ENCODE measurements at places on chromosomes 2 and 18.

- no peak for DNase-seq
Measured at GRCh38 chr2:69589973-69590652, 53.4 kb downstream of the AAK1 start.

DNA sequence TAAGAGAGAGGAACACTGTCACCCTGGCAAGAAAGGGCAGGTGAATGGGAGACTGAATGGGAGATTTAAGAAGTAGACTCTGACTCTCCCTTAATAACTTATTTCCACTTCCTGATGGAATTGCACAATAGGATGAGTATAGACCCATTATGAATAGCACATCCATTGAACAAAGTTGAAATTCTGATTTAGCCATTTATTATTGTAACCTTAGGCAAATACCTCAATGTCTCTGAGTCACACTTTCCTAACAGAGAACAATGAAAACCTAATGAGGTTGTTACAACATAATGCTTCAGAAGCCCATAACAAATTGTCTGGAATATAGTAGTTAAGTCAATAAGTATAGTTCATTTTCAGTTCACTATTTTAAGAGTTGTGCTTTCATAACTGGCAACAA is 78.9 kb downstream of the NRXN1 start:
- no peak for DNase-seq

- no peak for DNase-seq
Measured at GRCh38 chr2:189144700-189145211, 34.8 kb downstream of the COL5A2 start.

- peak; percentile 35 for DNase-seq
Measured at GRCh38 chr2:55223958-55224760, 7.9 kb downstream of the CLHC1 start.

DNA sequence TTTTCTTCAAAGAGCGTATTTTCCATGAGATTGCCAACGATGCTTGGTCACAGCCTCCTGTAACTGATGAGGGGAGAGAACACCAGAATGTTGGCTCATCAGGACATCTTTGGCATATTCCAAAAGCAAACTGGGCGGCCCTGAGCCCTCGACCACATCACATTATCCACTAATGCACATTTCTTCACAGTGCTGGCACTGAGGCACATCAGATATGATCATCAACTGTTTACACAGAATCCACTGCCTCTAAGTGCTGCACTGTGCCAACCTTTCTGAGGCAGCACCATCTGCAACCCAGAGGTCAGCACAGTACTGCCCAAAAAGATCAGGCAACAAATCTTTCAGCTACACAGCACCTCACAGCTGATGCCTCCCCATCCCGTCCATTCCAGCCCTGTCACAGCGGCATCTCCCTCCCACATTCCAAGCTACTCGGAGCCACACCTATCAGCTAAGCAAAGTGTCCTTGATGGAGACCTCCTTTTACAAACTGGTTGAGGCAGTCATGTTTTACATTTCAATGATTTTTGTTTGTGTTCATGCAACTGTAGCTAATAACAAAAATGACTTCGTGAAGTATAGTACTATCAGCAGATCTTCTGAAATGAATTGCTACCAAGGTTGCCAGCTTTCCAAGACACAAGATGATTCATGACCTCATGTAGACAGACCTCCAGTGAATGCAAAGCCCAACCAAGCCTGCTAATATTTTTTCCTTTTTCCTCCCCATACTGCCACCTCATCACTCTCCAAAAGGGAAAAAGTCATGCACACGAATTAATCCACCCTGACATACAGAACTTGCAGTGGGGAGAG is 32.3 kb downstream of the MYO5B start:
- DNase-seq: peak; percentile 21

DNA sequence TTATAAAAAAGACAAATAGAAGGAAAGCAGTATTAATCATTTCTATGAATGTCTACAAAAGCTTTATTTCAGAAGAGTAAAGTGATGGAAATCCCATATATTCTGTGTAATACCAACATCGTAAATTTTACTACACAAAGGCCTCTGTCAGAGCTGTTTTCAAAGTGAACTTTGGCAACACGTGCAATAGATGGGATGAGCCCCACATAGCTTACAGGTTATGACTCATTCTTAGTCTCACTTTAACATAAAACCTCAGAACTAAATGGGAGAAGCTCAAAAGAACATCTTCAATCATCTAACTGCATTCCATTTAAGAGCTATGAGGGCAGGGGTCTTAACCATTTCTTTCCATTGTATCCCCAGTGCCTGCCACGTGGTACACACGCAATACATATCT is 11.5 kb downstream of the VPS4B start:
- no peak for DNase-seq

- peak; percentile 65 for DNase-seq
Measured at GRCh38 chr2:161420406-161421074, 4.4 kb downstream of the TBR1 start.

- DNase-seq: no peak
Measured at GRCh38 chr2:3222636-3223035, 155.0 kb downstream of the EIPR1 start.

DNA sequence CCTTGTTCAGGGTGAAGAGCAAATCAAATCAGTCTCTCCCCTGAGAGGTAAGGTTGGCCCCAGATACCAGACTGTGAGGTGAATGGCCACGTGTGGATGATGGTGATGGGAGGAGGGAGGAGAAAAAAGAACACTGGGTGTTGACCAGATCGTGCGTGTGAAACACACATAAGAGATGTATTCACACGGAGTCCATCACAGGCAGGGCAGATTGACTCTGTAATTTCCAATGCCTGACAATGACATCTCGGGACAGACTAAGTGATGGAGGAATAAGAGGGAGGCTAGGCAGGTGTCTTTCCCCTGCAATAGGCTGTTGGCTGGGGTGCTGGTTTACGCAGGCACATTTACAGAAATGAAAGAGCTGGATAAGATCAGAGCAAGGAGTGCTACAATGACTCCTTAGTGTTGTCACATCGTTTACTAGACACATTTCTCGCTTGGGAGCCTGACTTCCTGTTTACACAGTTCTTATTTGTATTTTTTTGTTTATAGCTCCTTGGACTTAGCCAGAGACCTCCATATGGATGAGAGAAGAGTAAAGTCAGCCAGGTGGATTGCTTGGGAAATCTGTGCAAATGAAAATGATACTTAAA is 43.1 kb downstream of the CPO start:
- DNase-seq: no peak

GRCh38 chr18:6561420-6561861 is 146.7 kb upstream of the L3MBTL4 start:
- DNase-seq: peak; percentile 73

- DNase-seq: peak; percentile 25
Measured at GRCh38 chr2:215401896-215402379, 33.9 kb downstream of the FN1 start.

DNA sequence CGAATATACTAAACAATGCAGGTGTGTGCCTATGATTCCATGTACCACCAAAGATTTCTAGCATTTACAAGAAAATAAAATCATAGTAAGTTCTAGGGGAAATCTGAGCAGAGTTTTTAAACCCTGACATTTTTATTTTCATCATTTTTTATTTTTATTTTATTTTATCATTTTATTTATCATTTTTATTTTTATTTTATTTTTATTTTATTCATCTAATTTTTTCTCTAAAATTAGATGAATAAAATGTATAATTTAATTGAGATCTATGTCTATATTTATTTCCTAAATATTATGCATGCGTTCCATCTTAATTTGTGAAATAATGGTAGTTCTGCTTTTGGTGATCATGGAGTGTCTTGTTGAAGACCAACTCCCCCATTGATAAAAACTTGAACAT is 257.6 kb upstream of the DOK6 start:
- no peak for DNase-seq

DNA sequence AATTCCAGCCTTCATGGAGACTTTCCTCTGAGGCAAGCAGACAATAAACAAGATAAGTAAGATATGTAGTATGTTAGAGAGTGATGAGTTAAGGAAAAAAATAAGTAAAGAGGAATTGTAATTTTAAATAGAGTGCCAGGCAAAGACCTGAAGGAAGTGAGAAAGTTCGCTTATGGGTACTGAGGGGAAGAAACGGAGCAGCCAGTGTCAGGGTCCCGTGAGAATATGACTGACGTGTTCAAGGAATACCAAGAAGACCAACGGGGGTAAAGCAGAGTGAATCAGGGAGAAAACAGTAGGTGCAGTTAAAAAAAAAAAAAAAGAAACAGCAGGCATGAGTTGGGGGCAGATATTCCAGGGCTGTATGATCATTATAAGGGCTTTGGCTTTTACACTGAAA is 45.1 kb downstream of the ARHGEF33 start:
- no peak for DNase-seq

DNA sequence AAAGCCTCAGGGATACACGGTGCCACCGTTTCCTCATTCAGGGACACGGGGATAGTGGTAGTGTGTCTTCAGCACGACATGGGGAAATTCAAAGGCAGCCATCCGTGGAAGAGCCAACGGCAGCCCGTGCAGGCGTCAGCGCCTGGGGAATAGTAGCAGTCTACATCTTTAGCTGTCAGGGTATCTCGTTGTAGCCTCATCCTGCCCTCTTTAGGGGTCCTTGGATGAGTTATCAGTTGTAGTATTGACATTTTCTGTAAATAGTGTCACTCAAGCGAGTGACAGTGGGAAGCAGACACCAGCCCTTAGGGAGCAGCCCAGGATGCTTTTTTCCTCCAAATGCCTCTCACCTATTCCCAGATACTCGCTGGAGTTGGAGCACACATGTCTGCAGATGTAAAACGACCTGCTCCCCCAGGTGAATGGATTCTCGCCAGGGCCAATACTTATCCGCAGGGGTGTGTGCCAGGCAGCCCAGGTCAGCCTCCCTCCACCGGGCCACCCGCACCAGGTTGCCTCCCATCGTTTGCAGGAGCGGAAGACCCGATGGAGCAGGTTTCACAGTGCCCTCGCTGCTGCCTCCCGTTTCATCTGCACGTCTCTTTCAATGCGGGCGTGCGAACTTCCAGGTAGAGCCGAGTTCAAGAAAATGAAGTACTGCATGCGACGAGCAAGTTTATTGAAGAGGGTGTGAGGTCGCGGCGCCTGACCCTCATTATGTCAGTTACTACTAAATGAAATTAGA is 41.0 kb downstream of the AGAP1 start:
- peak; percentile 77 for DNase-seq

DNA sequence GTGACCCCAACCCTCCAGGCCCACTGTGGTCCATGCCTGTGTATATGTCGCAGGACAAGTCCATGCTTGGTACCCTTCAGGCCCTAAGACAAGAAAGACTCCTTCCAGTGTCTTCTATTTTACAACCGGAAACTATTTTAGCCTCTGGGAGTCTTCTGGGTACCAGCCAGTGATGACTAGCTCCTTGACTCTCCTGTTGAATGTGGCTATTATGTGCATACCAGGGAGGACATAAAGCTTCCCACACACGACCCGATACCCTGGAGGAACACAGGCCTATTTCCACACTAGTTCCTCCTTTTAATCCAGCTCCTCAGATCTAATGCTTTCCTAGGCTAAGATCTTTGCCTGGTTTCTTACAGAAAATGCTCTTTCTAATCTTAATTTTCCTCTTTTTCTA is 178.1 kb downstream of the NCKAP5 start:
- no peak for DNase-seq

- DNase-seq: peak; percentile 87
Measured at GRCh38 chr2:42102024-42102590, 54.3 kb downstream of the PKDCC start.

- no peak for DNase-seq
Measured at GRCh38 chr2:40639320-40639719, 187.4 kb upstream of the SLC8A1 start.

GRCh38 chr2:160612266-160612856 is 118.8 kb upstream of the RBMS1 start:
- DNase-seq: no peak

DNA sequence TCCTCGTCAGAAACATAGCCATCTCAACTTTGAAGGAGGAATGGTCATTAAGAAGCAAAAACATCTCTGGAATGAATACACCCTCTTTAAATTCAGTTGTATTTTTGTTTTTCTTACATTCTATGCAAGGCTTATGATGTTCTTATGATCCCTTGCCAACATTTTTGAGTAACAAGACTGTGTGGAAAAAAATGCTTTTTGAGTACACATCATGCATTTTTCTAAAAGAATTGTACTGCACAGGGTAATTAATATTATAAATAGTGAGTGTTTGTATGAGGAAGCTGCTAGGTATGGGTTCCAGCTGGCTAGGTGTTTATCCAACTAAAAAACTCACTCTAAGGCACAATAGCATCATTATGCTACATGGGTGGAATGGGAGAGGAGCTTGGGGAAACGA is 59.0 kb upstream of the SPATS2L start:
- DNase-seq: no peak

DNA sequence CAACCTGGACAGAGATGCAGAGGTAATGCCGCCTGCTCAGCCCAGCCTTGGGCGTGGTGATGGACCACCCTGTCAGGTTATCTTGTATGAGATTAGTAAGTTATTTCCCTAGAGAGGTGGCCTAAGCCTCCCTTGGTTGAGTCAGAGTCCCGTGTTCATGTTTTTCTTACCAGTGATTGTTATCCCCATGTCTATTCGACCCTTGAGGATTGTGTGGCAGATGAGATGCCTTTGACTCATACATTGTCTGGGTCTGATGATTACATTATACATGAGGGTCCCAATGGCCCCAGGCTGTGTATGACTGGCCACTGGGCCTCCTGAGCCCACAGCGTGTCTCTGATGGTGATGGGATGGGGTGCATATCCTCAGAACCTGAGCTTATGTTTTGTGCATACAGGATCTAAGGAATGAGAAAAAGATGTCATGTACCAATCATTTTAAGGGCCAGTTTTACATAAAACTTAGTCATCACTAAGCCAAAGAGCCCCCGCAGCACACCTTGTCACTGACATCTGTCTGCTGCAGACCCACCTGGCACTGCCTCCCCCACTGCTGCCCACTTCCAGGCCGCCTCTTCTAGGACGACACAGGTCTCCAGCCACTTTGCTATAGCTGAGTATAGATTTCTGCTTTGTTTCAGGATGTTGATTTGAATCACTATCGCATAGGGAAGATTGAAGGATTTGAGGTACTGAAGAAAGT is 7.7 kb downstream of the PPP1R7 start:
- DNase-seq: peak; percentile 12

DNA sequence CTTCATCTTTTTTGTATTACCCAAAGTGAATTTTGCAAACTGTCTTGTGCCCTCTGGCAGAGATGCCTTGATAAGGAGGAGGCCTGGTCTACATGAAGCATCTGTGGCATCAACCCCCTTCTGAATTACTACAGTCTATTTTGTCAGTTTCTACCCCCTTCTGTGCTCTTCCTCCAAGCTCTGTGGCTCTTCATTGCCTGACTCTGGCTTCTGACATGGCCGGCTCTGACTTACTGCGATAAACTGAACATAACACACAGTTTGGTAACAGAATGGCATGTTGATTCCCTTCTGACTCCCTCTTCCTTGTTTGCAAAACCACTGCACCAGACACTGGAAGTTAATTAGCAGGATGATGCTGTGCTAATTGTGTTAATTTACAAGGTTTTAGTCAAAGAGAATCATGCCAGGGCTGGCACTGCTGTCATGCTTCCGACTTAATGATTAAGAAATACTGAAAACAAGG is 122.5 kb downstream of the FIGN start:
- no peak for DNase-seq

Measured in eye (tissue), 1 donor.